Stimulated activated CD8-positive, alpha-beta memory T cell treated with anti-CD3 and anti-CD28 coated beads, Interleukin-7, amount 100 ng/mL, for 1 hour (primary cell): ENCODE measurements at places on chromosomes 5 and 9.

- DNase-seq: no peak
Measured at GRCh38 chr5:91487420-91487819, 104.3 kb upstream of the ARRDC3 start.

- no peak for DNase-seq
Measured at GRCh38 chr9:114655689-114656088, 1.9 kb downstream of the TEX53 start.

GRCh38 chr5:5504325-5504724, 81.8 kb downstream of the ICE1 start:
- no peak for DNase-seq

DNA sequence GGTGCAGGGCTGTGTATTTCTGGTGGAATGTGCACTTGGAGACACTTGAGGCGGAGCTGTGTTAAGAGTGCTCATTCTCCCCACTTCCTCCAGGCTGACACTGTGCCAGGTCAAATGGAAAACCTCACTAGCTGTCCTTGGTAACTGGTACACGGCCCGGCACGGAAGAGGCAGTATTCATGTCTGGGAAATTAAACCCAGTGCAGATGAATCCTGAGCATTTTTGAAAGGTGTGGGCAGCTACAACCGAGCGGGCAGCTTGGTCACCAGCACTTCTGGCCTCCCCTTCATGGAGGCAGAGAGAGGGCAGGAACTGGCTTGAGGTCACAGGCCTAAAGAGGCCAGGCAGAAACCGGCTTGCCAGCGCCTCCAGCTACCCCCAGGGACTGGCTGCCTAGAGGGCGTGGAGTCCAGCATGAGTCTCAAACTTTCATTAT, 1.6 kb downstream of the CLPTM1L start:
- DNase-seq: no peak

DNA sequence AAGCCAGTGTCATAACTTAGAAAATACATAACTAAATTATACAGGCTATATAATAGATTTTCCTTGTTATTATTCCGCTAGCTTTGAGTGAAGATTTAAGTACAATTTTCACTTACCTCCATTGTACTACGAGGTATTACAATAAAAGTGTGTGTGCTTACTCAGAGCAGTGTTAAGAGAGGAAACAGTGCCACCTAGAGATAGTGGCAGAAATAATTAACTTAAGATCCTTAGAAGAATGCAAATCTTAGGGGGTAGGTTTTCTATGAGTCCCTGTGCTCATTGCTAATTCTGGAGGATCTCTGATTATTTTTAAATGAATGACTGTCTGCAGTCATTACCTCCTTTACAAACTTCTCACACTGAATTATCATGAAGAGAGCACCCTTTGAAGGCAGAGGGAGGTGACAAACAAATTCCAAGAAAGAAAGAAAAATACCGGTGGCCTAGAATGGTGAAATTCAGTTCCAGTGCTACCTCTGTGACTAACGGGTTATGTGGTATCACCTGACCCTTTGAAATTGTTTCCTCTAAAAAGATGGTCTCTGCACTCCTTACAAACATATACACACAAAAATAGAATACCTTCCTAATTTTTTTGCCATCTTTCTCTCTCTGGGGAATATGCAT, 379.8 kb downstream of the TRIM36 start:
- no peak for DNase-seq

GRCh38 chr5:11905206-11905605, 960 bp upstream of the CTNND2 start:
- no peak for DNase-seq

DNA sequence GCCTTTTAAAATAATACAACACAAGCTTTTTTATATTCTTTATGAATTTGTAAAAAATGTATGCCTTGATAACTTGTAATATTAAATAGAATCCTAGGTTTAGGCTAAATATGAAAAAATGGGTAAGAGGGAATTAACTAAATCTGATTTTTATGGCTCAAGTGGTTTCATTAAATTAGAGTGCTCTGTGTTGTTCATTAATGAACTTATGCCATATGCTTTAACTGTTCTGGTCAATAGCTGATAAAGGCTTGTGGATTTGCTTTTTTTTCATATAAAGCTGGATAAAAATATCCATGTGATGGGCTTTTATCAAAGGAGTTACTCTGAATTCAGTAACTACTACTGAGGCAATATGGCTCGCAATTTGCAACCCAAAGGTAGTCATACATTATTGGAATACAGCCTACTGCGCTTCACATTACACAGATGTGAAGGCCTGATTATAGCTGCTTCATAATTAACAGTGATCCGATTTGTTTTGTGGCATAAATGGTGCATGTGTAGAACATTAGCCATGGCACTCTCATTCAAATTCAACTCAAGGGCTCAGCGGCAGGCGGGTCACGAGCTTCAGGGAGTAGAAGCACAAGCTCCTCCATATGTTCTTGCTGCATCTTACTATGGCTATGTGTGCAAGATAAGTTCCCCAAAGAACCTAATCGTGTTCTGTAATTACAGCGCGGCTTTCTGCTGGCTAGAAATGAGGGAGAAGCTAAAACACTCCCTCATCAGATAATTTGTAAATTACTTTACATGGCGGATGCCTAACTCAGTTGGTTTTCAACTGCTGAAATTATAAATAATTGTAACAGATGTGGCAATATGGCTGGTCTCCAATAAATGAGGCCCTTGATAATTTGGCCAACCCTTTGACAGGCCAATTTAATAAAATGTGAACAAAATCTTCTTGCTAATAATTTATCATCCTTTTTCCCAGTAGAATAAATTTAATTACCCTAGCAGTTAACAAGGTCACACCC, 188.3 kb downstream of the CNTLN start:
- DNase-seq: no peak
